ENCODE measurements at places on chromosomes 7 and 10. TPM values are rescaled to one million over a fixed set of nuclear protein-coding genes. Genes with fewer than 3 reads are reported as not detected.

Gene C7orf33
- not detected for total RNA-seq

Gene MAT1A
- not detected for total RNA-seq

Gene CYP26A1
- not detected for total RNA-seq

Gene RASA4B
- total RNA-seq = 2.1 TPM

Gene ACBD7
- 0.40 TPM for total RNA-seq

Gene KCP
- total RNA-seq = not detected

Gene TEX36
- total RNA-seq = not detected

Gene ZNF680
- total RNA-seq = 9.3 TPM

Gene INTS1
- 63.2 TPM for total RNA-seq

Gene TMEM236
- not detected for total RNA-seq

Gene FGL2
- total RNA-seq = 1.9 TPM

Gene NEBL
- total RNA-seq = 8.4 TPM

Gene SAMD9
- 7.7 TPM for total RNA-seq

Gene ZNF722
- not detected for total RNA-seq

Gene ABCA13
- total RNA-seq = 0.08 TPM

Gene GIMAP4
- total RNA-seq = 1.4 TPM

Gene CPA2
- total RNA-seq = not detected

Gene PSD
- total RNA-seq = 6.8 TPM

Gene OPN1SW
- total RNA-seq = not detected

Gene CYP17A1
- total RNA-seq = not detected

Gene CNPY1
- not detected for total RNA-seq

Gene BMPER
- total RNA-seq = 7.4 TPM

Gene SFMBT2
- total RNA-seq = 1.6 TPM

Gene TMEM176B
- total RNA-seq = not detected

Gene C10orf105
- not detected for total RNA-seq

Gene IGF2BP3
- total RNA-seq = 44.3 TPM

Gene CTAGE15
- total RNA-seq = 0.64 TPM

Gene FAM25G
- not detected for total RNA-seq

Gene PODXL
- 1.1 TPM for total RNA-seq

Gene SLC25A13
- total RNA-seq = 16.0 TPM
